Hematopoietic multipotent progenitor cell (in vitro differentiated cells): ENCODE measurements at places on chromosomes 1 and 21. TPM values are rescaled to one million over a fixed set of nuclear protein-coding genes. Genes with fewer than 3 reads are reported as not detected.

DNA sequence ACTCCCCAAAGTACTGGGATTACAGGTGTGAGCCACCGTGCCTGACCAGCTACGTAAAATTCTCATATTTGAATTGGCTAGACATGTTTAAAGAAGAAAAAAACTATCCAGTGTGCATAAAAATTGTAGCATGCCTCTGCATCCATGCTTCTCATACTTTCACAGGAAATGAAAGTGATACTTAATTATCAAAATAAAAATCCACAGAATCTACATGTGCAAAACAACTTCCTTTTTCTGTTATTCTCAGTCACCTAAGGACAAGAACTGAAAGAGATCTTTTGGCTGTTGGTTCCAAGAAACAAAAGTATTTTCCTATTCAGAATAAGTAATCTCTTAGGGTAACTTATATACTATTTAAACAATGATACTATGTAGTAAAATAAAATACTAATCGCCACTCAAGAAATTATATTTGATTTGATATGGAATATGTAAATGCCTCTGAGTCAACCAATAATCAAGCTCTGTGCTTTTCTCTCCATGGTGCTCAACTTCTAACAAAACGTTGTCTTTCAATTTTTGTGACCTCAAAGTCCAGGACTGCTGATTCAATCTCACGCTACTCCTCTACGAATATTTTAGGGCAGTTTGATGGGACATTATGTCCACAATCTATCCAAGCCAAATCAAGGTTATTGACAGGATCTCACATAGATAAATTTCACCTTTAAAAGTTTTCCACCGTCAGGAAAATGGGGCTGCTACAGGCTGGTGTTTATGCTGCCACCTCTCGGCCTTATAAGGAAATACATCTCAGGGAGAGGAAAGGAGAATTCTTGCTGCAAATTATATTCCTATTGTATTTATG is 102.7 kb downstream of the ZNF281 start:
- DNase-seq = no peak

DNA sequence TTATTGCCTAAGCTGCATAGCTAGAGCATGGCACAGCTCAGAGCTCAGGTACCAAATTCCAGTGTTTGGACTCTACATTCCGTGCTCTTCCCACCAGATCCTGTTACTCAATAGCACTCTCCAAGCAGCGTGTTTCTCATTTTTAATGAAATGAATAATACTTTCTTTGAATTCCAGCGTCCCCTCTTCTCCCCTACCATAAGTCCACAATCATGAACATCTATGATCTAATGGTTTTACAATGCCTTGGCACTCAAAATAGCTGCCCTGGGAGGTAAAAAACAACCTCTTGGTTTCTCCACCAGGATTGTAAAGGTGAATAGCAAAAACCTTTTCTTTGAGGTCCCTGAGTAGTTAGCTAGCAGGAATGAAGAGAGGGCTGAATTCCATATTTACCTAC is 480.0 kb upstream of the PKN2 start:
- no peak for DNase-seq

DNA sequence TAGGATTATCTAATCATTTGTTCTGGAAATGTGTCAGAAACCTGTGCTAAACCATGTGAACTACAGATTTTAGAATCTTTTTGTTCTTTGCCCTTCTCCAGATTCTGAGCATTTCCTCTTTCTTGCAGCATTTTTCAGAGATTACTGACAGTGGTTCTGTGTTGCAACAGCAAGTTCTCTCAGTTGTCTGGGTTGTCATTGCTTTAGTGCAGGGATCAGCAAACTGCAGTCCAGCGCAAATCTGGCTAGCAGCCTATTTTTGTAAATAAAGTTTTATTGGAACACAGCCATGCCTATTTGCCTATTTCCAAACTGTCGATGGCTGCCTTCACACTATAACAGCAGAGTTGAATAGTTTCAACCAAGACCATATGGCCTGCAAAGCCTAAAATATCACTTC is 66.3 kb upstream of the LRRC8D start:
- peak; percentile 41 for DNase-seq

CNR2 gene
- total RNA-seq = 1.3 TPM

DNA sequence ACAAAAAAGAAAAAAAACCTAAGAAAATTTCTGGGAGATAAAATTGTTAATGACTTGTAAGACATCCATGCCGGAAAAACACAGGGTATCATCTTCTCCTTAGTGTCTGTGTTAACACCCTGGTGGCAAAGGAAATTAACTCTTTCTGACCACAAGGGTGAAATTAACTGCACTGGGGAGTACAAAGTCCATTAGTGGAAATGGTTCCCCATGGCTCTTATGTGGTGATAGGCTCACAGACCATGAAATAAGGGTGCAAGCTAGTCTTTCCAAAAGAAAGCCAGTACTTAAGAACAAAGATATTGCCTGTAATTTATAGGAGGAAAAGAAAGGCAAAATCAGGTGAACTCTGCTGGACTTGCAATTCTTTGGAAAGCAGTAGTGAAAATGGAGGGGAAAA is 185.4 kb downstream of the LRRIQ3 start:
- no peak for DNase-seq

DNA sequence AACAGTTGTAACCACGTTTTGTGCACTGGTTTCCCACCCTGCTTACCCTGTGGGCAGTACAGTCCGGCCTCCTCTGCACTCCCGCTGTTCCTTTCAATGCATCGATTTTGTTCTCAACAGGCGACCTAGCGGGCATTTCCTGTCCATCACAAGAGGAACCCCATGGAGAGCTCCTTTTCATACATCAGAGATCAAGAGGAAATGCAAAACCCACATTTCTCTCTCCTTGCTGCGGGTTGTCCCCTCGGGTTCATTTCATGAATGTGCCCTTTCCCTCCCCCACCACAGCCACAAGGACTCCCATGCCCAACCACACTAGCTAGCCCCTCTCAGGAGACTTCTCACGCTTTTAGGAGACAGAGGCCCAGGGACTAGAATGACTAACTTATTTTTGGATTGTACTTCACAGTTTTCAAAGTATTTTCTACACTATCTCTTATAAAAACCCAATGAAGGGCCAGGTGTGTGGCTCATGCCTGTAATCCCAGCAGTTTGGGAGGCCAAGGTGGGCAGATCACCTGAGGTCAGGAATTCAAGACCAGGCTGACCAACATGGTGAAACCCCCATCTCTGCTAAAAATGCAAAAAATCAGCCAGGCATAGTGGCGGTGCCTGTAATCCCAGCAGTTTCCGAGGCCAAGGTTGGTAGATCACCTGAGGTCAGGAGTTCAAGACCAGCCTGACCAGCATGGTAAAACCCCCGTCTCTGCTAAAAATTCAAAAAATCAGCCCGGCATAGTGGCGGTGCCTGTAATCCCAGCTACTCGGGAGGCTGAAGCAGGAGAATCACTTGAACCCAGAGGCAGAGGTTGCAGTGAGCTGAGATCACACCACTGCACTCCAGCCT is 18.4 kb downstream of the ATP1A4 start:
- DNase-seq = peak; percentile 66

HSD3B1 gene
- total RNA-seq = not detected

CHI3L1 gene
- total RNA-seq = 0.81 TPM

PLPPR5 gene
- total RNA-seq = not detected

- DNase-seq = no peak
Observed at GRCh38 chr1:186009039-186009737, 275.0 kb downstream of the HMCN1 start.

FLG gene
- total RNA-seq = under 0.01 TPM

RAP1GAP gene
- 0.27 TPM for total RNA-seq

- DNase-seq = no peak
Observed at GRCh38 chr1:227885648-227886502, 61.9 kb downstream of the WNT9A start.

DNA sequence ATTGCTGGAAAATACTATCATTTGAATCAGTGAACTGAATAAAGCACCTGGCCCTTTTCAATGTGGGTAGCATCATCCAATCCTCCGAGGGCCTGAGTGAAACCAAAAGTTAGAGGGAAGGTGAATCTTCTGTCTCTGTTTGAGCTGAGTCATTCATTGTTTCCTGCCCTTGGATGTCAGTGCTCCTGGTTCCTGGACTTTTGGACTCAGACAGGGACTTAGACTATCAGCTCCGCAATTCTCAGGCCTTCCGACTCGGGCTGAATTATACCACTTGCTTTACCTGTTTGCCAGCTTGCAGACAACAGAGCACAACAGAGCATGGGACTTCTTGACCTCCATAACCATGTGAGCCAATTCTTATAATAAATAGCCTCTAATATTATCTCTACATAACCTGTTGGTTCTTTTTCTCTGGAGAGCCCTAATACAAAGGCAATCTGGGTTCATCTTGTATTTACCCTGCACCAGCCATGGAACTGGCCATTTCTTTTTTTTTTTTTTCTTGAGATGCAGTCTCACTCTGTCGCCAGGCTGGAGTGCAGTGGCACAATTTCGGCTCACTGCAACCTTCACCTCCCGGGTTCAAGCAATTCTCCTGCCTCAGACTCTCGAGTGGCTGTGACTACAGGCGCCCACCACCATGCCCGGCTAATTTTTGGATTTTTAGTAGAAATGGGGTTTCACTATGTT is 19.2 kb upstream of the VASH2 start:
- DNase-seq = no peak

PRAMEF14 gene
- total RNA-seq = not detected

- no peak for DNase-seq
Observed at GRCh38 chr1:181583598-181583997, 100.3 kb downstream of the CACNA1E start.

GRCh38 chr1:178362747-178363146 is 134.0 kb downstream of the CLEC20A start:
- DNase-seq = no peak

DNA sequence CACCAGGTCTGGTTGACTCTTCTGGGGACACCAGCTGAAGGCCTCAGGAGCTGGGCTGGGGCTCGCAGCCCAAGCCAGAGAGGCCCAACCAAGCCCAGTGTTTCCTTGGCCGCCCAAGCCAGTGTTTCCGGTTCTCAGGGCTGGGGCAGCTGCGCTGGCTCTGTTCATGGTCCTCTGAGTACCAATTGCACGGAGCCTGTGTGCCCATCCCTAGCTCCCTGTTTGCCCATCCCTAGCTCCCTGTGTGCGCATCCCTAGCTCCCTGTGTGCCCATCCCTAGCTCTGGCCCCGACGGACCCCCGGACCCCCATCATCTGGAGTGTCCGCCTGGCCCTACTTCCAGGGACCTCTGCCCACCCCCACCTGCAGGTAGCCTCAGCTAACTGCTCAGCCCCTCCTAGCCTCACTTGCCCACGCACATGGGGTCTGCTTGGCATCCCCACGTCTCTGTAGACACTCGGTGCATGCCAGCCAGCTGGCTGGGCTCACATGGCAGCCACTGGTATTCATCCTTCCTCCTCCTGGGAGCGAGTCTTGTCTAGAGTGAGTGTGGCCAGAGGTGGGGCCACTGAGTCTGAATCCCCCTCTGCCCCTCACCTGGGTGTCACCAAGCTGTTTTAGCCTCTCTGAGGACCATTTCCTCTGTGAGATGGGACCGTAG is 64.0 kb downstream of the WNT9A start:
- no peak for DNase-seq

PRDX6 gene
- total RNA-seq = 90.2 TPM

GRCh38 chr21:38448671-38449385 is 49.4 kb downstream of the ERG start:
- no peak for DNase-seq

GRCh38 chr21:28018741-28019669 is 973.7 kb downstream of the LTN1 start:
- no peak for DNase-seq

DNA sequence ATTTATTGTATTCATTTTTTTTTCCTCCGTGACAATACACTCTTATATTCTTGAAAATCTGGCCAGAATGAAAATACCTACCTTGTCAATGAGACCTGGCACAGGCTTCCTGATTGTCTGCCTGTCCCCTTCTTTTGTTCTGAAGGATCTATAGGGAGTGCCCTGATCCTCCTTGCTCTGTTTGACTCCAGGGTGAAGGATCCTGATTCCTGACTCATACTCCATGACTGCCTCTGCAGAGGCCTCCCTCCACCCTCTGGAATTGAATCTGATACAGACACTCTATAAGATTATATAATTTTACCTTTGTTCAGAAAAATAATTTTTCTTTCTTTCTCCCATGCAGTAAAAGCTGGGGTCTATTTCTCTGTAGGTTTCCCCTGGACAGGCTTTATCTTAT is 116.2 kb downstream of the HMCN1 start:
- DNase-seq = no peak

DNA sequence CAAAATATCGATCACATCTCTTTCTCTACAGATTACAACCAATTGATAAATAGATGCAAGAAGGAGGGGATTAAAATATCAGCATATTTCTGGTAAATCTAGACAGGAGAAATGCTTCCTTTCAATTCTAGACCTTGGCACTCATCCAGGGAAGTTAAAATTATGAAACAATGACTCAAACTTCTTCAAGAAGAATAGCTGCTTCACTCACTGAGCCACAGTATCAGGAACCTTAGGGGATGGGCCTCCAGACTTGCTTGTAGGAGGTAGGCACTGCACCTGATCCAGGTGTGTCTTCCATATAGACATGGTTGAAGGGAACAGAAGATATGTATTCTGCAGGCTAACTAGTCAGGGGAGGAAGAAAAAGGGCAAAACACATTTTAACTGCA is 9.8 kb downstream of the SLAMF7 start:
- no peak for DNase-seq

GUCA2A gene
- total RNA-seq = not detected

GRCh38 chr1:185912504-185912903 is 178.3 kb downstream of the HMCN1 start:
- no peak for DNase-seq

- DNase-seq = no peak
Observed at GRCh38 chr1:236315518-236315917, 33.8 kb upstream of the ERO1B start.

DNA sequence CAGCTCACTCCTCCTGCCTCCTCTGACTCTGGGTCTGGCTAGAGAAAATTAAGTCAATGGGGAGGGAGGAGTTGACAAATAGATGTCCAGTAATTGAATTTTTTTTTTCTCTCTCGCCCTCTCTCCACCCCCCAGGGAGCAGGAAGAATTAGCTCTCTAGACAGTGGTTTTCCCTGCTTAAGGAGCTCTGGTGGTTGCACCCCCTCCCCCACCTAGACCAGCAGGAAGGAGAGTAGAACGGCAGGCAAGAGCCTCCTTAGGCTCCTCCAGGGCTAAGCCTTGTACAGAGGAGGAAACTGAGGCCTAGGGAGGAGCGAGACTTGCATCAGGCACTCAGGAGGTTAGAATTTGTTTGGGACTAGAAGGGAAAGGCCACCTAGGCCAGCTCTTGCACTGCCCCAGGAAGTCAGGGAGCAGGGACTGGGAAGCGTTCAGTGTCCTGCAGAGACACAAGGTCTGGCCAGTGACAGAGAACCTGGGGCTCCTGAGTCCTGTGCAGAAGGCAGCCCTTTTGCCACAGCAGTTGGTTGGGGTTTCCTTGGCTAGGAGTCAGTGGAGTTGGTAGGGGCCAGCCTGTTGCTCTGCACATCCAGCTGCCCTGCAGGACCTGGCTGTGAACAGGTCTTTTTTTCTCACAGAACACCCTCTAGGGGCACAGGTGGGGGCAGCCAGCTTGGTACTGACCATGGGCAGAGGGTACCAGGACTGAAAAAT is 49.5 kb upstream of the ACOT11 start:
- no peak for DNase-seq
